ENCODE measurements at places on chromosomes 12 and 14. TPM values are rescaled to one million over a fixed set of nuclear protein-coding genes. Genes with fewer than 3 reads are reported as not detected.

DNA sequence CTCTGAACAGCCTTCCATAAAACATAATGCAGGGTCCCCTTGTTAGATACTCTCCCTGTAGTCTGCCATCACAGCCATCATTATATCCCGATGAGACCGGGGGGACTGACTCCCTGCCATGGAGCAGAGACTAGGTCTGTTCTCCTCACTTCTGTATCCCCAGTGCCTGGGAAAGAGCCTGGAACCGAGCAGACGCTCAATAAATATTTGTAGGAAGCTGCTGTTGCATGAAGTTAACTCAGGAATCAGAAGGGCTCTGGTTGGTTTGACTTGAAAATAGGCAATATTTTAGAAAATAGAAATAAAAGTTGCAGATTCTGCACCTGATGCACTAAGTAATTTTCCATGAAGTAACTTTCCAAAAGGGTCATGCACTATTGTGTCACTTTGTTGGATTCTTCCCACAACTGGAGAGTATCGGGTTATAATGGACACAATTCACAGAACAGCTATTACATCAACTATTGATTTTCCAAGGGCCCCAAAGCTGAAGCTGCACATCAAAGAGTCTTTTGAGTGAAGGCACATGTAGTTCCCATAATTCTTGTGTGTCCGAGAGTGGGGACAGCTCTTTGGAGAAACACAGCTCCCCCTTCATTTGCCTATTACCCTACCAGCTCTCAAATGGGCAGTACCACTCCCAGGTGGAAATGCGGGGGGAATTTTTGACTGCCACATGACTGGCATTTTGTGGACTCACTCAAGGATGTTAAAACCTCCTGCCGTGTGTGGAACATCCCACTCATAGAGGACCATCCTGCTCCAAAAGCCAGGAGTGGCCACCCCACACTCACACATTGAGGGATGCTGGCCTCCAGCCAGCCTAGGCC, 18.8 kb downstream of the CLMN start:
- DNase-seq, result no peak

GRCh38 chr14:63076488-63076887, 31.2 kb upstream of the KCNH5 start:
- DNase-seq, result no peak

DNA sequence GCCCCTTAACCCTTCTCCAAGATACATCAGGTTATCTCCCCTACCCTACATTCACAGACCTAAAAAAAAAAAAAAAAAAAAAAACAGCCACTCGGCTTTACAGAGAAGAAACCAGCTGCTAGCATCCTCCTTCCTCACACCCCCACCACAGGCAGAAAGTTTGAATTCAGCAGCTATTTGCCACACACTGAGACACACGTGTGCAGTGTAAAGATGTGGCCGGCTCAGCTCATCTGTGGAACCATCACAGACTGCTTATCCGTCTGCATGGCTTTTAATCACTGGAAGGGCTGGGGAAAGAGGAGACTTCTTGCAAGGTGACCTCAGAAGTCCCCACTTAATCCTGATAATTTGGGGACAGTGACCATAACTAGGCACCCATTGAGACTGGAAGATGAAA, 50.0 kb downstream of the VWF start:
- DNase-seq, result no peak

Gene TAS2R46
- polyA plus RNA-seq, result not detected

GRCh38 chr14:76939015-76939742, 89.3 kb downstream of the IRF2BPL start:
- DNase-seq, result no peak

DNA sequence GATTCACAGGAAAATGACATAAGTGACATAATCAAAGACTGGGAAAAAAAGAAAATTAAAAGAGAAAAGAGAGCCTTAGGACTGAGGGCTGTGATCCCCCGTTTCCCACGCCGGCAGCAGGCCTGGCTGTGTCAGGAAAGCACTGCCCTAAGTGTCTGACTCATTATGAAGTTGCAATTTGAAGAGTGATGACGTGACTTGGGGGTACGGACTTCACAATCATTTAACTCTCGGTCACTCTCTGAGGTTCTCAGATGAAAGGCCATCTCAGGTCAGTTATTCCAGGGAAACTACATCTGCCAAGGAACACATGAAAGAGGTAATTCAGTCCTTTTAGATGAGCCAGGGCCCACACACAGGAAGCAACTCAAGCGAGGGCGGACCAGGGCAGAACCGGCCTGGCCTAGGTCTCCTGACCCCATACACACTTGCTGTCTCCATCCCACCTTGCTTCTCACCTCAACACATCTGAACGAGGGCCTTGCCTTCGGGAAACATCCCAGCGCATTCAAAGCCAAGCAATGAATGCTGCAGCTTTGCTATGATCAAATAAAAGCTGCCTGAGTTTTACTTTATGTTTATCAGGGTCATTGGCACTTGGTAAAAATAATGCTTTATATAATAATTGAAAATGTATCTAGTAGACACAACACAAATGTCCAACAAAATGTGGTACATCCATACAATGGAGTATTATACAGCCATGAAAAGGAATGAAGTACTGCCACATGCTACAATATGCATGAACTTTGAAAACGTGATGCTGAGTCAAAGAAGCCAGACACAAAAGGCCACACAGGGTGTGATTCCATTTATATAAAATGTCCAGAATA, 2.7 kb downstream of the SSH1 start:
- no peak for DNase-seq

DNA sequence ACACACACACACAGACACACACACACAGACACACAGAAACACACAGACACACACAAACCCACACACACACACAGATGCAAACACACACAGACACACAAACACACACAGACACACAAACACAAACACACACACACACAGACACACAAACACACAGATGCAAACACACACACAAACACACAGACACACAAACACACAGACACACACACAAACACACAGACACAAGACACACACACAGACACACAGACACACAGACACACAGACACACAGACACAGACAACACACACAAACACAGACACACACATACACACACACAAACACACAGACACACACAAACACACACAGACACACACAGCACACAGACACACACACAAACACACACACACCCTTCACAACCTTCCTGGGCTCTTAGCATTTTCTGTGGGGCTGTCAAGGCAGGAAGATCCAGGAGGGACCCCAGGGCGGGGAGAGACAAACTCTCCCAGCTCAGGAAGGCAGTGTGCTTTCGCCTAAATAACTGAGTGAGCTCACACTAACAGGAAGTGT, 24.2 kb upstream of the INF2 start:
- no peak for DNase-seq

DNA sequence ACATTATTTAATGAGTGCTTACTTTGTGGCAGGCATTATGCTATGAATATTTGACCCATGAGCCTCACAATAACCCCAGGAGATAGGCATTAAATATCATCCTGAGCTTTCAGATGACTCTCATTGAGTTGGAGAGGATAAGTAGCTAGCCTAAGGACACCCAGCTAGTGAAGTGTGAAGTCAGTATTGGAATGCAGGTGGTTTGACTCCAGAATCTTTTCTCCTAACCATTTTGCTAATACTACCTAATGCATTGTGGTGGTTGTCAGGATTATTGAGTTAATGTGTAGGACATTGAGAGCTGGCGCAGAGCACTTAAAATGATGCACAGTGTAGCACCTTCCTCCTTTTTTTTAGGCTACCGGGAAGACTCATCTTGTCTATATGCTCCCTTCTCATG, 3.8 kb upstream of the CDKL1 start:
- DNase-seq, result no peak

Gene DBX2
- polyA plus RNA-seq, result 0.08 TPM

Gene CD163L1
- polyA plus RNA-seq, result 2.2 TPM

Gene FGF23
- 0.05 TPM for polyA plus RNA-seq

Gene SRRM4
- polyA plus RNA-seq, result 0.02 TPM

- no peak for DNase-seq
Measured at GRCh38 chr12:46792925-46793324, 32.9 kb downstream of the SLC38A4 start.

DNA sequence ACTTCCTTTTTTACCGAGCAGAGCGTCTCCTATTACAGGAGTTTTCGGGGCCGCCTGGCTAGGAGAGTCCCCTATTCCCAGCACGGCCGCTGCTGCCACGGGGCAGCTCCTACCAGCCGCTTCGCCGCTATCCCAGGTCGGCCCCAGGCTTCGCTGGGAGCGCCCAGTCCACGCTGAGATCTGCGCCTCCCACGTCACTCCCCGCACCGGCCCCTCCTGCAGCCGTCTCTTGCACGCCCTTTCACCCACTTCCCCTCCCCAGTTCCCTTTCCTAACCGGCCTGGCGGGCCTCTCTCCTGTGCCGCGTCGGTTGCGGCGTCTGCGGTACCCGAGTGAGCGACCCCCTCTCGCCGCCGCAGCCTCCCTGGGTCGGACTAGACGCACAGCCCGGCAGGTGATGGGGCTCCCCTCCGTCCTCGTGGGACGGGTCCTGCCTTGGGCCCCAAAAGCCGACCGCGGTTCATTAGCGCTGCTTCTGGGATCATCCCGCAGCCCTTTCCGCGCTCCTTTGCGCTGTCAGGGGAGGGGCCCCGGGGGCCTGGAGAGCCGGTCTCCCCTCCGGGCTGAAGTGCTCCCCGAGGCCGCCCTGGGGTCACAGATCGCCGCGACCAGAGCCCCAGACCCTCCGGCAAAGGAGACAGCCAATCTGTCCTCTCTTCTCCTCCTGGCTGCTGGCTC, 1318.4 kb downstream of the TMEM121 start:
- no peak for DNase-seq

Gene CMA1
- polyA plus RNA-seq, result 0.42 TPM

DNA sequence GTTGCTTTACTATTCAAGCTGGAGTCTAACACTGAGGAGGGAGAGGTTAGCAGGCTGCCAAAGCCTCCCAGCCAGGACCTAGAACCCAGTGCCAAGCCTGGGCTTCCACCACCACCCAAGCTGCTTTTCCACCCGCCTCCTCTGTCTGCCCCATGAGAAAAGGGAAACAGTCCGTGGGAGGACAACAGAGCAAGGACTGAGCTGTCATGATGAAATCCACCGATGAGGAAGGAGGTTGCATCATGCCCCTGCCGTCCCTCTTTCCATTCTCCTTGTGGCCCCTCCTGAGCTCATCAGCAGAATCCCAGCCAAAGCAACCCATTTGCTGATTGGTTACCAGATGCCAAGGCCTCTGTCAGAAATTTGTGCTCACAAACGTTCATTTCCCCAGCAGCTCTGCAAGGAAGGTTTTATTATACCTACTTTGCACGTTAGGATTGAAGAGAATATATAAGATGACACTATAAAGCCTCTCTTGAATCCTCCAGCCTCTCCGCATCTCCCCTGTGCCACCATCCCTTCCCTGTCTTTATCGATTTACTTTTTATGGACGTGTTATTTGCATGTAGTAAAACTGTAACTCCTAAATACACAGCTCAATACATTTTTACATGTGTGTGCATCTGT, 6.3 kb upstream of the SERPINA1 start:
- no peak for DNase-seq

GRCh38 chr14:80607430-80608190, 333.9 kb downstream of the CEP128 start:
- DNase-seq, result no peak

Gene RPGRIP1
- polyA plus RNA-seq, result 0.58 TPM

- no peak for DNase-seq
Measured at GRCh38 chr12:60441577-60441976, 845.7 kb downstream of the SLC16A7 start.

Gene LRRIQ1
- 37.4 TPM for polyA plus RNA-seq

Gene ARHGDIB
- polyA plus RNA-seq, result 42.8 TPM

GRCh38 chr14:20732979-20733635, 12.6 kb upstream of the EDDM3A start:
- DNase-seq, result no peak

Gene EML5
- 2.5 TPM for polyA plus RNA-seq

- no peak for DNase-seq
Measured at GRCh38 chr12:46930101-46930500, 104.3 kb upstream of the SLC38A4 start.

DNA sequence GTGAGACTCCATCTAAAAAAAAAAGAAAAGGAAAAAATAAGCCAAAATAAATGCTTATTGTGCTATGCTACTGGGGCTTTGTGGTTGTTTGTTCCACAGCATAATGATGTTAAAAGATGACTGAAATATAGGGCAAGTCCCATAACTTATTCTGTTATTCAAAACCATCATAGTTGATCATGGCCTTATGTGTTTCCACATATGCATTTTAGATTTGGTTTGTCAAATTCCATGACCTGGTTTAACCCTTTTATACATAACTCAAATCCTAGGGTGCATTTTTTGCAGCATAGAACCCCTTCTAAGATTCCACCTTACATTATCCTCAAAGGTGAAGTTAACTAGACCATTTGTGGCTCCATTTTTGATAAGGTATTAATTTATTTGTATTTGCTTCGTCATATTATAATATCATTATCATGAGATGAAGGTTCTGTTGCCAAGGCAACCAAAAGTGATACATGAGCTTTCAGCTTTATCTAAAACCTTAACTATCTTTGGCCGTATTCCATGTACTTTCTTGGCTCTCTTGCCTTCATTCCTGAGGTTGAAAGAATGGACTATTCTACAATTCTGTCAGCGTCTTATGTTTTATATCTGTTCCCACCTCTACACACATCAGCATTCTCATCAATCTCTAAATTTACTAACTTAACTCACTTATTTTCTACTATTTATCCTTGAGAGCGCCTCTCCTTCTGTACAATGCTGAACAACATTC, 138.7 kb upstream of the DYRK2 start:
- DNase-seq, result no peak

- DNase-seq, result no peak
Measured at GRCh38 chr14:51681411-51681810, 29.7 kb downstream of the FRMD6 start.

Gene OVCH1
- polyA plus RNA-seq, result 0.78 TPM

DNA sequence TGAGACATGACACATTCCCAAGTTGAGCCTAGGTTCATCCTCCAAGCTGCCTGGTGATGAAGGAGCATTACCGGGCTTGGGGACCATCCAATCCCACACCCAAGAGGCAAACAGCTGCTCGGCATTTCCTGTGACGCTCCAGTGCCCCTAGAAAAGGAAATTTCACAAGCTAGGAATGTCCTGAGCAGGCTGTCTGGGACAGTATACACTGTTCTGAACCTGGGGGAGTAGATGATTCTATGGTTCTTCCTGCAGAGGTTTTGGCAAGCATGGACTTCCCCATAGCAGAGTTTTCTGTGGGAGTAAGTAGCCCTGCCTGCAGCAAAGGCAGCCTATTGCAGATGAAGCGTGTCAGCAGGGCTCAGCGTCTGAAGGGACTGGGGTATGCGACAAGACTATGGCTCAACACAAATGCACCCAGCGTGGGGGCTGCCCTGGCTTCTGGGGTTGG, 47.4 kb upstream of the SRSF5 start:
- no peak for DNase-seq

Gene CMKLR1
- polyA plus RNA-seq, result 3.1 TPM

- no peak for DNase-seq
Measured at GRCh38 chr14:68147303-68147702, 327.7 kb downstream of the RAD51B start.

Gene FOXM1
- polyA plus RNA-seq, result 46.4 TPM

Gene HSPB8
- polyA plus RNA-seq, result 4.8 TPM

DNA sequence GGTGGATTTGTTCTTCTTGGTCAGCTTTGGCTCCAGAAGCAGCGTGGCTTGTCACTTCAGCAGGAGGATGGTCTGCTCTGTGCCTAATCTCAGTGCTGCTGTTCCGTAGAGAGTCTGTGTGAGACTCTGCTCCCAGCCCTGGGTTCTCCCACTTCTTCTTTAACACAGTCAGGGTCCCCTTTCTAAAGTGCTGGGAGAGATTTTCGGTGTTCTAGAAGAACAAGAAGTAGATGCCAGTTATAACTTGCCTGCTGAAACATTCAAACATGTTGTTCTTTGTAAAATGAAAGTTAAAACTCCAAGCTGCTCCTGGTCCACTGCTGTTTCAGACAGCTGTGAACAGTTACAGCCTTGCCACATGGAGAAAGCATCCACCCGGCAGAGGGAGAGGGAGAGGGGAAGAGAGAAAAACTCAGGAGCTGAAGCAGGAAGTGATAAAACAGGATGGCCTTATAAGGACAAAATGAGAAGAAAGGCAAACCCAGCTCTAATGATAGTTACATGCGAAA, 55.2 kb upstream of the CERS5 start:
- DNase-seq, result peak; percentile 88

All from left kidney (tissue), 8 donors.